ENCODE measurements at places on chromosomes 4 and X. TPM values are rescaled to one million over a fixed set of nuclear protein-coding genes. Genes with fewer than 3 reads are reported as not detected.

Gene SULT1E1
- total RNA-seq = not detected

Gene PDZD4
- total RNA-seq = 41.8 TPM

Gene NAP1L2
- 7.1 TPM for total RNA-seq

Gene F9
- total RNA-seq = not detected

Gene FRAS1
- 18.7 TPM for total RNA-seq

Gene USP38
- total RNA-seq = 15.9 TPM

Gene ESX1
- total RNA-seq = not detected

Gene GRIA3
- total RNA-seq = 9.7 TPM

Gene ADGRA3
- 76.2 TPM for total RNA-seq

Gene RAB40A
- 0.47 TPM for total RNA-seq

Gene GYG2
- 21.9 TPM for total RNA-seq

Gene SNCA
- total RNA-seq = 15.2 TPM

Gene CTAG2
- total RNA-seq = not detected

Gene IQCM
- total RNA-seq = not detected

Gene NCAPG
- total RNA-seq = 6.0 TPM

Gene GATA1
- not detected for total RNA-seq

Gene PPM1K
- 19.0 TPM for total RNA-seq
